HFFc6 (cell line): ENCODE measurements at places on chromosomes 11 and 22.

- DNase-seq, result no peak
These were observed 27.2 kb downstream of the GLB1L2 start for GRCh38 chr11:134358856-134359490.

GRCh38 chr11:64759722-64760719 is at the start of gene PYGM:
PYGM (minus strand) TSS chr11:64759974; CDS start chr11:64759898, 76 bp downstream.
- DNase-seq, result no peak

DNA sequence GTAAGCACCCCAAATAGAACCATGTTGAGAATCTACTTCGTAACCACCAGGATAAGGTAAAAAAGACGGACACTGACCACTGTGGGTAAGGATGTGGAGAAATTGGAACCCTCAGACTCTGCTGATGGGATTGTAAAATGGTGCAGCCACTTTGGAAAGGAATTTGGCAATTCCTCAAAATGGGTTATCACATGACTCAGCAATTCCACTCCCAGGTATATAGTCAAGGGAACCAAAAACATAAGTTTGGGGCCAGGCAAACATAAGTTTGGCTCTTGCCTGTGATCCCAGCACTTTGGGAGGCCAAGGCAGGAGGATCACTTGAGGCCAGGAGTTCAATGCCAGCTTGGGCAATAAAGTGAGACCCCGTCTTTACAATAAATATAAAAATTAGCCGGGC is 5.1 kb upstream of the CABP2 start:
- DNase-seq, result no peak

DNA sequence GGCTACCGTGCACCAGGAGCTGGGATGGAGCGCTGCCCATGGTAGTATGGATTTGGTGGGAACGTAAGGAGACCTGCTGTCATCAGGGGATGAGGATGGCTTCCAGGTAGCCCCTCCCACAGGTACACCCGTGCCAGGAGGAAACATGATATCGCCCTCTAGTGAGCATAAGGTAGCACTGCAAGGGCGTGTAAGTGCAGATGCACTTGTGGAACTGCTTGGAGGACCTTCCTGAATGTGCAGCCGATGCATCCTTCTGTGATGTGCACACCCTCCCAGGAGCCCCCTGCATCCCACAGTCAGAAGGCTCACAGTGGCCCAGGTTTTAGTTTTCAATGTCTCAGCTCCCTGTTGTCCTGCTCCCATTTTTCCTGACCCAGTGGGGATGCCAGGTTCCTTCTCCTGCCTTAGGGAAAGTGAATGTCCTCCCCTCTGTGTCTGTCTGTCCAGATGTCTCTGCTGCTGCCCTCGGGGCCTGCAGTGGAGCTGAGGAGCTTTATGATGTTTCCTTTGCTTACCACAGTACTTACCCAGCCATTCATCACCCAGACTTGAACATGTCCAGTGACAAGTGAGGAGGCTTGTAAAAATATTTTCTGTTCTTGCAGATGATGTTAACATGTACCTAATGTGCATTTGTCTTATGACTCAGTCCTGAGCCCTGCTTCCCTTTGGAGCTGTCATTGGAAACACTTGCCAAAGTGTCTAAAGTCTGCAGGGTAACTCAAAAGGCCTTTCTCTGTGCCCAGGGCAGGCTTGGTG is 49.2 kb downstream of the DBX1 start:
- DNase-seq, result peak; percentile 97

DNA sequence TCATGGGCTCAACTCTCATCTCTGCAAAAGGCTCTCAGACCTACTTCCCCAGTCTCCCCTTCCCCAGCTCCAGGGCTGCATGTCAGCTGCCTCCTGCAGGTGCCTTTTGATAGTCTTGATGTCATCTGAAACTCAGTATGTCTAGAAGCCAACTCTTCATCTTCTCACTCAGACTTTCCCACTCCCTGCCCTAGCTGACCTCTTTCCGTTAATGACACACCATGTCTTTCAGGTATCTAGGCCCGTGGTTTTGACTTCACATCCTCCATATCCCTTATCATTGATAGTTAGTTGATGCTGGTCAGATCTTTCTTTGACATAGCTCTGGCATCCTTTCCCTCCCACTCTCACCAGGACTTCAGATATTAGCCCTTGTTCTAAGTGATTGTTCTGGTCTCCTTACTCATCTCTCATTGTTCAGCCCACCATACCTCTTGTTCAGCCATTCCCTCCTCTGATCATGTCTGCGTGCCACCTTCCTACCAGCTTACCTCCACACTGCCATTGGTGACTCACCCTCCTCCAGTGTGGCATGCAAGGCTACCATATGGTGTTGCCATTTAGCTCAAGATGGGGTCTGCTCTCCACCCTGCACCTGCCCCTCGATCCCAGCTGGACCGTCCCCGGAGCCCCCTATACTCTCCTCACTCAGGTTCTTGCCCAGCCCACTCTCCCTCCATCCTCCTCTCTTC is 18.4 kb downstream of the TTC12 start:
- no peak for DNase-seq

DNA sequence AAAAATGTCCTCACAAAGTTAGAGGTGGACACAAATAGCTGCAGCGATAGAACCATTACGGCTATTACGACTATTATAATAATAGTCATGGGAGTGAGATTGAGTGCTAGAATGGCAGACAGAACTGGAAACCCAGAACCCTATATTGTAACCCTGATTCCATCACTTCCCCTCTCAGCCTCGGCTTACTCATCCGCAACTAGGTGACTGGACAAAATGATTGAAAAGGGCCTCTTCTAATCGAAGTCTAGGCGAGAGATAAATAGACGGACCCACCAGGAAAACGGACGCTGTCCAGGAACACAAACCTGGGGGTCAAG is 629 bp downstream of the PSMA1 start:
- peak; percentile 15 for DNase-seq

DNA sequence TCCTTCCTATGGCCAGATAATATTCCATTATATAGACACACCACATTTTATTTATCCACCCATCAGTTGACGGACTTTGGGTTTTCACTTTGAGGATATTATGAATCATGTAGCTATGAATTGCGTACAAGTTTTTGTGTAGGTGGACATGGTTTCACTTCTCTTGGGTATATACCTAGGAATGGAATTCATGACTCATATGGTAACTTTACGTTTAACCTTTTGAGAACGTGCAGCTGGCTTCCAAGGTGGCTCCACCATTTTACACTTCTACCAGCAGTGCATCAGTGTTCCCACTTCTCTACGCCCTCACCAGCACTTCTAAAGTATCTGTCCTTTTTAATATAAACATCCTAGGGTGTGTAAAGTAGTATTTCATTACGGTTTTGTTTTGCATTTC is 112.0 kb downstream of the PLEKHA7 start:
- no peak for DNase-seq

DNA sequence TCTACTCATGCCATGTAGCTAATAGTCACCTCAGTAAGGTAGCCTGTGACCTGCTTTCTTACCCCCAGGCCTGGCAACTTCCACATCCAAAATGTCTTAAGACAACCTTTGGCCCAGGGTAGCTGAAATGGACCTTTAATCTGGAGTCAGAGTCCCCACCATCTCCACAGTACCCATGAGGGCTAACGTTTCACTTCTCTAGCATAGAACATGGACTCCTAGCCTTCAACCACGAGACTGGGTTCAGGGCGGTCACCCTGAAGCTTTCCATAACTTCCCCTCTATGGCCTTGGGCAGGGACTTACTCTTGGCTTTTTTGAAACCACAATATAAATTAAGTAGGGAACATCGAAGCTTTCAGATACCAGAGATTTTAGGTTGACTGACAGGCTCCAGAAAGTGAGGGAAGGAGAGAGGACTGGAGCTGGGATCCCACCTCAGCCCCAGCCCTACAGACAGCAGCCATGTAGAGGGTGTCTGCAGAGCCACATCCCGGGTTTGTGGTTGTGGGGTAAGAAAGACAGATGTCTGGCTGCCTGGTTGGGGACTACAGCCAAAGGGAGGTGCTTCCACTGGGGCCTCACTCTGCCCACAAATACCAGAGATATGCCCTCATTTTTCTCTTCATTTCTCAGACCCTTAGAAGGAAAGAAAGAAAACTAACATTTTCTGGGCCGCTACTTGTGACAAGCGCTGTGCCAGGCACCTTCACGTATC is 2.6 kb downstream of the TBC1D10A start:
- DNase-seq, result no peak

DNA sequence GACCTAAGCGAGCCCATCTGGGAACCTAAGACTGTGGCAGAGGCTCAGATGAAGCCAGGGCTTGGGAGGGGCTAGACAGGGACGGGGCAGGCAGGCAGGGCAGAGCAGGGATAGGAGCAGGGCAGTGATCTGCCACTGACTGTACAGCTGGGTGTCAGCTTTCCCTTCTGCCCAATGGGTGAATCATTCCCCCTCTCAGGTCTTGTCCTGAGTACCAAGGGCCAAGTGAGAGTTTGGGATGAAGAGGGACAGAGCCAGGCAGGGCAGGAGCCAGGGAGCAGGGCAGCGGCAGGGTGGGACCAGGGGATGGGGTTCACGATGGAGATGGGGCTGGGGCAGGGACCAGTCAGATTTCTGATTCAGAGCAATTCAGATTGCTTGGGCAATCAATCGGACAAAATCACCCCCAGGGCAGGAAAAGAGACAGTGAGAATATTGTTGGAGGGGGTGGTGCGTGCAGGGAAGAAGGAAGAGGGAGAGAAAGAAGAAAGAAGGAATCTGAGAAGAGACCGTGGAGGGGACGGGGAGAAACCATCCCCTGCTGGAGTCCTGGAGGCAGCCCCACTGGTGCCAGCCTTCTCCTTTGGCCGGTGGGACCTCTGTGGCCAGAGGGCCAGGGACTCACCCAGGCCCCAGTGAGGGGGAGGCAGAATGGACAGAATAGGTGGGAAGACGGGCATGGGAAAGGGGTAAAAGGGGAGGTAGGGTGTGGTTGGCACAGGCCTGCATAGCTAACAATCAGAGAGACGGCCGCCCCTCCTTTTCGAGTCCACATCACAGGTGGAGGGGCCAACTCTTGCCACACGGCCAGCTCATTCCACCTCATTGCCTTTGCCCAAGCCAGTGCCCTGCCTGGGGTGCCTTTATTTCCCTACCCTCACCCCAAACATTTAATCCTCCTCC is 47.2 kb downstream of the CYTH4 start:
- DNase-seq, result peak; percentile 74

GRCh38 chr11:109521571-109522086 is 99.6 kb downstream of the C11orf87 start:
- no peak for DNase-seq

- no peak for DNase-seq
These were observed 105.7 kb downstream of the RASSF10 start for GRCh38 chr11:13114566-13115379.

- no peak for DNase-seq
These were observed 15.4 kb upstream of the ANGPTL5 start for GRCh38 chr11:101931692-101932091.

- DNase-seq, result no peak
These were observed 1.0 kb upstream of the EPS8L2 start for GRCh38 chr11:704781-705645.

- DNase-seq, result no peak
These were observed 10.7 kb downstream of the TPCN2 start for GRCh38 chr11:69059429-69059828.

DNA sequence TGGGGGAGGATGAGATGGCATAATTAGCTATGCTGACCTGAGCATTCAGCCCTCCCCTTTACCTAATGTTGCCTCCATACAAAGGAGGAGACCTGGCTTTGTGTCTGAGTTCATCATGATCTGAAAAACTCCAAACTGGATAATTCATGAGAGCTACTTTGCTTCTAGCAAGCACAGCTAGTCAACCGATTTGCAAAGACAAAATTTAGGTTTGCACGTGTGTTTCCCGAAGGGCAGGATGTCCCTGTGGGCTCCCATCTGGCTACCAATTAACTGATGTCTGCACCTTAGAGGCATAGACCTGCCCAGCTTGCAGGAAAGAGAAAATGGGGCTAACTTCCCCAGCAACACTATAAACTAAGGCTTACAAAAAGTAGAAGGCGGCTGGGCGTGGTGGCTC is 42.2 kb upstream of the POU2AF1 start:
- no peak for DNase-seq

DNA sequence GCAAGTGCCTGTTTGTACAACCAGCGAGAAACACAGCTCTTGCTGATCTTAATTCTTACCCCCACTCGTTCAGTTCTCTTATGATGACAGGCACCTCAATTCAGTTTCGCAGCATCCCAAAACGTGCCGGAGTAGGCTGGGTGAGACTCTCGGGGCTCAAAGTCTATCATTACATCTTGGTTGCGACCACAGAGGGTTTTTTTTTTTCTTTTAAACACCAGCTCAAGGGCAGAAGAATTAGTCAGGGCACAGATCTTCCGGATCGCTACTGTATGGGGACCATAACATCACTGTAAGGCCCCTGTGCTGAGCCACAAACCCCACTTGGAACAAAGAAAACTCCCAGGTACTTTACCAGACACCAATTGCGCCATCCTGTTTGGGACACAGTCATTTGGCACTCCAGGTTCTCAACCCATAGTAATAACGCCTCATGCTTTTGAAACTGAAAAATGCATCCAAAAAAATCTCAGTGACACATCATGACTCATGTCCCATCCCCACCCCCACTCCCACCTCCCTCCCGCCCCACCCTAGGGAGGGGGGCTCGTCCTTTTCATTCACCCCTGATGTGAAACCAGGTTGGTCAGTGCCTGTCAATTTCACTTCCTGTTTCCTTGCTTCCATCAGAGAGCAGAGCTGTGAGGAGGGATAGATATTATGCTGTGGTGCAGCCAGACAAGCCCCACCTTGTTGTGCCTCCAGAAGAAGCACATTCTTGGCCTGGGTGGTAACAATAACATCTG is 41.0 kb upstream of the CD5 start:
- DNase-seq, result no peak

DNA sequence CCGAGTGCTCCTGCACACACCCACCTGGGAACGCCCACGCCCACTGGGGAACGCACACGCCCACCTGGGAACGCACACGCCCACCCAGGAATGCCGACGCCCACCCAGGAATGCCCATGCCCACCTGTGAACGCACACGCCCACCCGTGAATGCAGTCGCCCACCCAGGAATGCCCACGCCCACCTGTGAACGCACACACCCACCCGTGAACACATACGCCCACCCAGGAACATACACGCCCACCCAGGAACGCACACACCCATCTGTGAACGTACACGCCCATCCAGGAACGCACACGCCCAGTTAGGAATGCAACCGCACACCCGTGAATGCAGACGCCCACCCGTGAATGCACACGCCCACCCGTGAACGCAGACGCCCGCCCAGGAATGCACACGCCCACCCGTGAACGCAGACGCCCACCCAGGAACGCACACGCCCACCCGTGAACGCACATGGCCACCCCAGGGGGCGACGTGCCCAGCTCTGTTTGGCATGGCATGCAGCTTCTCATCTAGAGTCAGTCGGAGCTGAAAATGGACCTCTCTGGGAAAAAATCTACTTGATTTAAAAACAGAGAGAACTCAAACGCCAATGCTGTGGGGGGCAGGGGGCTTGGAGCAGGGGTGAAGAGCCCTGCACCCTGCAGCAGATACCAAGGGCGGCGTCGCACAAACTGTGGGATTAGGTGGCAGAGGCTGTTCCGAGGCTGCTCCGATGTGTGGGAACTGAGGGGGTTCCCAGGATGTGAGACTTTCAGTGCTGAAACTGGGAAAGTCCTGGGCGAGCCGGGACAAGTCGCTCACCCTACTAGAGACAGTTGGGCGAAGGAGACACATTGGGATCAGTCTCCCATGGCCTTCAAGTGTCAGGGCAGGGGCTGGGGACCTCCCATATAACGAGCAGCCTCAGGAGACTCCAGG is 83.3 kb downstream of the MYEOV start:
- no peak for DNase-seq

GRCh38 chr11:24738972-24739371 is 242.1 kb downstream of the LUZP2 start:
- DNase-seq, result no peak
